ENCODE measurements at places on chromosomes 3 and 15.

GRCh38 chr3:55859305-55859704 is 372.2 kb upstream of the WNT5A start:
- no peak for DNase-seq

DNA sequence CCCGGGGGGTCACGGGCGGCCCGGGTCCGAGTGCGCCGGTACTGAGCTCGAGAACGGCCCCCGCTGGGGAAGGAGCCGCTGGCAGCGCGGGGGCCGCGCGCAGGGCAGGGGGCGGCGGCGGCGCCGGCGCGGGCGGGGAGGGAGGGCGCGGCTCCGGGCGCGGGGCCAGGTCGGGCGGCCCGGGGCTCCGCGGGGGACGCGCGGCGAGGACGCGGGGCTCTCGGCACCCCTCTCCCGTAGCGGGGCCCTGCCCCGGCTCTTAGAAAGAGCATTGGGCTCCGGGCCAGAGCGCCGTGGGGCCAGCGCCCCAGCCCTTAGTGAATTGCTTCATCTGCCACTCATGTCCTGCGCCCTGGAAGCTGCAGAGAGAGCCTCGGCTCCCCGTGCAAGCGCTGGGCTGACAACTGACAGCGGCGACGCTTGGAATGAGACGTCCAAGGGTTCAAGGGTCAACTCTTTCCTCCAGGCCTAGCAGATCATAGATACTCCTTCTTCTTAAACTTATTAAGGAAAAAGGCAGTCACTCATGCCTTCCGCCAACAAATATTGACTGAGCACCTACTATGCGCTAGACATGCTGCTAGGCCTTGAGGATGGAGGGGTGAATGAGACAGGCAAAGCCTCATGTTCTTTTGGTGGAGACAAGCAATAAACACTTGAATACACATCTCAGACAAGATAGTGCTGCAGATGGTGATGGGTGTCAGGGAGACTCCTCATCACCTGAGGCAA is 140.8 kb downstream of the SMAD6 start:
- DNase-seq: no peak

DNA sequence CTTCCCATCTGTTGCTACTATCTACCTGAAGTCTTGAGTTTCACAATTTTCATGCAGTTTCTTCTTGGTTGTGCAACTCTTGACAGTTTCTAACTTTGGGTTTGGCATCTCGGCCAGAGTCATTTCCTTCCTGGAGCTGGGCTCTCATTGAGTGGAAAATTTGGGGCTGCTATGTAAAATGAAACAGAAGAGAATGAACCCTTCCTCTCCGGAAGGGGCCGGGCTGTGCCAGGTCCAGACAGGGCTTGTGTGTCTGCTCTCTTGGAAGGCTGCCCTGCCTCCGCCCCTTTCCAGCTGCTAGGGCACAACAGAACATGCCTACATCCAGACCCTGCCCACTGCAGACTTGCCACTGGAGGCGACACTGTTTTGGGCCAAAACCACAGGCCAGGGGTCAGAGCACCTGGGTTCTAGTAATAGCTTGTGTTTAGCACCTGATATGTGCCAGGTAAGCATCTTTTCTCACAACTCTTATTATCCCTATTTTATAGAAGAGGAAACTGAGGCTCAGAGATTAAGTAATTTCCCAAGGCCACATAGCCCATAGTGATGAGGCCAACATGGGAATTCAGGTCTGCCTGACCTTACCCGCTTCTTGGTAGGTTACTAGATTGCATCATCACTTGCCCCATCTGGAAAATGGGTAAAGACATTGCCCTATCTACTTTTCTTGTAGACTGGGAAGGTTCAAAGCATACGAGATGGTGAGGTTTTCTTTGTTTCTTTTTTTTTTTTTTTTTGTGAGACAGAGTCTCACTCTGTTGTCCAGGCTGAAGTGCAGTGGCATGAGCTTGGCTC is 25.0 kb downstream of the IRAK2 start:
- DNase-seq: no peak

- DNase-seq: no peak
Observed at GRCh38 chr3:139095803-139096466, 51.2 kb upstream of the PRR23C start.

GRCh38 chr15:48643776-48644466 is 1.6 kb downstream of the FBN1 start:
- DNase-seq: no peak

- no peak for DNase-seq
Observed at GRCh38 chr15:29241207-29241606, 28.4 kb downstream of the NSMCE3 start.

GRCh38 chr3:142021127-142021526 is 128.2 kb downstream of the TFDP2 start:
- no peak for DNase-seq
